Putamen (tissue), 1 donor: ENCODE measurements at places on chromosomes 16 and 17.

- DNase-seq = no peak
Measured at GRCh38 chr17:39283098-39283497, 57.4 kb upstream of the STAC2 start.

DNA sequence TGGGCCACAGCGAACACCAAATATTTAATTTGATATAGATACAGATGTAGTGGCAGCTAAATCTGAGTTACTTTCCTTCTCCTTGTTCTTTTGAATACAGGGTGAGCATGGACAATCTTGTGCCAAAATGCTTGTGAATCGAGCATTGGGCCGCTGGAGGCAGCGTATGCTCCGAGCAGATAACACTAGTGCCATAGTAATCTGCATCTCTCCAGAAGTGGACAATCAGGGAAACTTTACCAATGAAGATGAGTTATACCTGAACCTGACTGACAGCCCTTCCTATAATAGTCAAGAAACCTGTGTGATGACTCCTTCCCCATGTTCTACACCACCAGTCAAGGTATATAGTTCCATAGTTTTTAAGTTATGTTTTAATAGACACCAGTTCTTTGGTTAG is 21.2 kb upstream of the BCAS3 start:
- no peak for DNase-seq

- DNase-seq = no peak
Measured at GRCh38 chr16:5851393-5851982, 753.9 kb upstream of the EEF2KMT start.

DNA sequence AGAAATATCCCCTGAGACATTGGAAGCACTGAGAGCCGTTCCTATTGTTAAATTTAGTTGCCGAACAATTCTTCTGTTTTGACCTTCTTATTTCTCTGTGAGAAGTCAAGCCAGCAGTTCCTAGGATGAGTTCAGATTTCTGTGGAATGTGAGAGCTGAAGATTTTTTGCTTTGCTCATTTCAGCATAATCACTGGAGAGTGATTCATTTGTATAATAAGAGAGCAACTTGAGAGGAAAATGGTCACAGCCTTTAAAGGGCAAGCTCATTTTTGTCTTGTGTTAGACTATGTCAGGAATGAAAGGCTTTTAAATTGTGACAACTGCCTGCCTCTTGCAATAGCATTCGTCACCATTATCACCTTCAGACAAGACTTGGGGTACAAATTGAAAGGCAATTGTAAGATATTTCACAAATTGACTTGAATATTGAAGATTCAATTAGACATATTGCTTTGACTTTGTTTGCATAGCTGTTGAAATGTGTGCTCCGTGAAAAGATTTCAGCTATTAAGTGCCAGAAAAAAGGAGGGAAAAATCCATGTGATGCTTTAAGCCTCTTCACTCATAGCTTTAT is 900.0 kb upstream of the GOT2 start:
- no peak for DNase-seq

DNA sequence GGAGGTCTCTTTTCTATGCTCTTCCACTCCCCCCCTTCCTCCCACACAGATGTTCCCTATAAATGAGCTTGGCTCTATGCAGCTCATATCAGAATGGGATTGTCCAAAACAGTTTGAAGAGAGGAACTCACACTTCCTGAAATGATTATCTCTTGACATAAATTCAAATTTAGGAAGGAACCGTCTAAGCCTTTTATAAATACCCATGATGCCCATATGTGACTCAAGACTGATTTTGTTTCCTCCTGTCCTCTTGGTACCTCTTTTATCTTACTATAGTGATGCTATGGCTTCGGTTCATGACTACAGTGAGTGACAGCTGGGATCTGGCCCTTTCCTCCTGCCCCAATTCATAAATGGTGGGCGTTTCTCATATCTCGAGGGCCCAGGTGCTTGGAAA is 16.6 kb upstream of the TERF2 start:
- no peak for DNase-seq

DNA sequence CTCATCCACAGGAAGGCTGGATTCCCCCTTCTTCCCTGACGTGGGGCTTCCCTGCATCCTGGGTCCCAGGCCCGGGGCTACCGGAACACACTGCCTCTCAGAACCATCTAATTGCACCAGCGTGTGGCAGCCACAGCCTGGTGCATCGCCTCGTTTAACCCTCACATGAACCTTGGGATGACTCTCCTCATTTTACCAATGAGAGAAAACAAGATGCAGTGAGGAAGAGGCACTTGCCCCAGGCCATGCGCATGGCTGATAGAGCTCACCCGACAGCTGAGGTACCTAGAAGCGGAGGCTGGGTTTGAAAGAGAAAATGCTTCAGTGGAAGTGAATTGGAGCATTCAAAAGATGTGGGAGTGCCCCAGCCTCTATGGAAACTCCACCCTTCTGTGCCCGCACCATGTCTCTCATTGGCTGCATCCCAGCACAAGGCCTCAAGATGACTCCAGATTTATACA is 162.3 kb downstream of the KATNIP start:
- peak; percentile 84 for DNase-seq

- no peak for DNase-seq
Measured at GRCh38 chr16:86545954-86546637, 8.9 kb downstream of the MTHFSD start.

GRCh38 chr16:13793841-13794409 is 126.0 kb upstream of the ERCC4 start:
- DNase-seq = no peak

- no peak for DNase-seq
Measured at GRCh38 chr17:39012725-39013124, 45.5 kb upstream of the FBXO47 start.

GRCh38 chr16:84331998-84332780 is 36.1 kb upstream of the ATP2C2 start:
- no peak for DNase-seq

- no peak for DNase-seq
Measured at GRCh38 chr17:7859028-7859427, 1.2 kb downstream of the CYB5D1 start.

GRCh38 chr17:31279401-31279800 is 17.6 kb downstream of the OMG start:
- DNase-seq = no peak

GRCh38 chr17:40922239-40922638 is 15.2 kb downstream of the KRT23 start:
- peak; percentile 38 for DNase-seq

- no peak for DNase-seq
Measured at GRCh38 chr16:46648656-46649055, 27.5 kb upstream of the SHCBP1 start.
